ENCODE measurements at places on chromosomes 1 and 21.

DNA sequence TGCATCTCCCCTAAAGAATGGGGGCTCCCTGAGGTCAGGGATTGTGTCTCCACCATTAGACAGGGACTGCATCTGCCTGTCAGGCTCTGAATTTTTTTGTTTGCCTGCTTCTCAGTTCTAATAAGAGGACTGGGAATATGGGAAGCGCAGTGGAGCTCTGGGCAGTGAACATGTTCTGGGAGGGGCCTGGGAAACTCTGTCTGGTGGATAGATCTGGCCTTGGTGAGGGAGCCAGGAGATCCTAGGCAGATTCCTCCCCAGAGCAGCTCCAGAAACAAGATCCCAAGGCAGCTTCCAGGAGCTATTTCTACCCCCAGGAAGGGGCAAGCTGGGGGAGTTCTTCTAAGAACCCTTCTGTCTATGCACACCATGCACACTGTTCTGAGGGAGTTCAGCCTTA lies 12.6 kb upstream of the MYOG start:
- DNase-seq: no peak

- no peak for DNase-seq
Measured at GRCh38 chr1:109404838-109405237, 7.1 kb upstream of the SORT1 start.

- DNase-seq: no peak
Measured at GRCh38 chr21:45012662-45013259, 61.6 kb upstream of the ADARB1 start.

DNA sequence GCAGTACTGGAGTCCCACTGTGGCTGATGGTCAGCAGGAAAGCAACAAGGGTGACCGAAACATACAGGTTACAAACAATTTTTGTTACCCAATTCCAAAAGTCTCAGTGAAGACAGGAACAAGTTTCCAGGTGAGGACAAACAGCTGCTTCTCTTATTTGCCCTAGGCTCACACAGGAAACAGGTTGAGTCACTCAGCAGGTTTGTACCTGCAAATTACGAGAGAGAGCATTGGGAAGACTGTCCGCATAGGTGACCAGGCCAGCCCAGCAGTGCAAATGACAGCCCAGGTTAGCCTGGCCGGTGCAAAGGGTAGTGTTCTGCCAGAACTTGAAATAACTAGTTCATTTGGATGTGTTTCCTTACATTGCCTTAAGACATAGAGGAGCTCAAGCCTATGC lies 40.0 kb upstream of the DSCAM start:
- DNase-seq: no peak

DNA sequence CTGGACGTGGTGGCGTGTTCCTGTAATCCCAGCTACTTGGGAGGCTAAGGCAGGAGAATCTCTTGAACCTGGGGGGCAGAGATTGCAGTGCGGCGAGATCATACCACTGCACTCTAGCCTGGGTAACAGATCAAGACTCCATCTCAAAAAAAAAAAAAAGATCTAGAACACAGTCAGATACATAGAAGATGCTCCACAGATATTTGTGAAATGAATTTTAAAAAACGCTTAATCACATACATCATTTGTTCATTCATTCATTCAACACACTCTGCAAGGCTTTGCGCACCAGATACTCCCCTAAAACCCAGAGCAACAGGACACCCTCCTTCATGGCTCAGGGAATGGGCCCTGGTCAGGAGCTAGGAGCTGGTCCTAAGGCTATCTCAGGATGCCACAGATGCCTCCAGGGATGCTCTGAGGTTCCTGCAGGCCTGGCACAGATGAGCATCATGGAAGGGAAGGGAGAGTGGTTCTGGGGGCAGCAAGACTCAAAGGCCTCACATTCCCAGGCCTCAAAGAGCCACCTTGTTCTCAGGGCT lies 6.4 kb downstream of the HSPG2 start:
- DNase-seq: no peak

DNA sequence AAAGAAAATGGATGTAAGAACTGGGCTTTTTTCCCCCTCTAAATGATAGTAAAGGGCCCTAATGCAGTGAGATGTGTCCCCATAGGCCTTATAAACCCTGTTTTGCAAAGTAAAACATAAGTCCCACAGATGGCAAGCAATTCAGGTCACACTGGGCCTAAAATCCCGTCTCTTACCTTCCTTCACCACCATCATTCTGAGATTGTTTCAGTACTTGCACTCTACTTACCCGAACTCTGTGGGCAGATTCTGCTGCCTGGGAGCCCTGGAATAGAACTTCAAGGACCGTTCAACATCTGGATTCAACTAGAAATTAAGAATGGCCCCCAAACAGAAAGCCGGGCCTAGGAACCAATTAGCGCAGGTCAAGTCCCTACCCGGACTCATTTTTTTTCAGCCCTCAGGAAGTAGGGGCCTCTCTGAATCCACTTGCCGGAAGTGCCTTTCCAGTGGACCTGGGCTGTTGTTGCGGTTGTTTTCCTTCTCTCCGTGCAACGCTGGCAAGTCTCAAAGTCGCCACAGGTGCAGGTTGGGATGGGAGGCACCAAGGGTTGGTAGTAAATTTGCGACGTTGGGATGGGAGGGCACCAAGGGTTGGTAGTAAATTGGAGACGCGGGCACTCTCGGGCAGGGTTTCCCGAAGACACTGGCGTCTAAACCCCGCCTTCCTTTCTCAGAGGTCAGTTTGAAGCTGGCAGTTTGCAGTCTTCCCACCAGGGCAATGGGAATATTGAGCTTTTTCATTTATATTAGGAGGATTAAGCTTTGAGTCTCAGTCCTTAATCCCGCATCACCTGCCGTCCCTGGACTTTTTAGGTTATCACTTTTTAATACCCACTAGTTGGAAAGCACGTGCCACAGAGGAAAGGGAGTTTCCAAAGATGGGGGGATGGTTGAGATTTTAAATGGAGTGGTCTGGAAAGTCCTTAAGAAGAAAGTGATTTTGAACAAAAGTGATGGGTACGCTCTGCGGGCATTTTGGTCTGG lies at the start of gene TMEM69:
Gene TMEM69, plus strand, starts transcription at position 428 of the 987 bp plus-strand sequence. CDS start 2,888 bp downstream, outside the sequence.
- peak; percentile 87 for DNase-seq

DNA sequence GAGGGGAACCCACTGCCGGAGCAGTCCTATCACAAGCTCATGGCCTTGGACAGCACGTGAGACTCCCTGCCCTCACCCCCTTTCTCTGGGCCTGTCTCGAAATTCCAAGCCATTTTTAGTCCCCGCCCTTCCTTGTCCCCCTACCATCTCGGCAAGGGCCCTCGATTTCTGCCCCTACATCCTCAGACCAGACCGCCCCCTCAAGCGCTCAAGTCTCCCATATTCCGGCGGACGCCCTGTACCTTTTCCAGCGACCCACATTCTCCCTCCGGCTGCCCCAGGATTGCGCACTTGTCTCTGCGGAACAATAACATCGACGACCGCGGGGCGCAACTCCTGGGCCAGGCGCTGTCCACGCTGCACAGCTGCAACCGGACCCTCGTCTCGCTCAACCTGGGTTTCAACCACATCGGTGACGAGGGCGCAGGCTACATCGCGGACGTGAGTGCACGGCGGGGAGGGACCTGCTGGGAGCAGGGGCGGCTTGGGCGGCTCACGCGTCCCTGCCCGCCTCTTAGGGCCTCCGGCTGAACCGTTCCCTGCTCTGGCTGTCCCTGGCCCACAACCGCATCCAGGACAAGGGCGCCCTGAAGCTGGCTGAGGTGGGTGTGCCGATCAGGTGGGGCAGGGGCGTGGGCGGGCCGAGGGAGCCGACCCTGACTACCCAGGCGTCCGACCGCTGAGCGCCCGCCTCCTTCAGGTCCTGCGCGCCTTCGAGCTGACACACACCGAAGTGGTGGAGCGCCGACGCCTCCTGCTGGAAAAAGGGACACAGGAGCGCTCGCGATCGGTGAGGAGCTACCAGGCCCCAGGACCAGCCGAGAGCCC lies 7.0 kb downstream of the LRRC71 start:
- peak; percentile 85 for DNase-seq

DNA sequence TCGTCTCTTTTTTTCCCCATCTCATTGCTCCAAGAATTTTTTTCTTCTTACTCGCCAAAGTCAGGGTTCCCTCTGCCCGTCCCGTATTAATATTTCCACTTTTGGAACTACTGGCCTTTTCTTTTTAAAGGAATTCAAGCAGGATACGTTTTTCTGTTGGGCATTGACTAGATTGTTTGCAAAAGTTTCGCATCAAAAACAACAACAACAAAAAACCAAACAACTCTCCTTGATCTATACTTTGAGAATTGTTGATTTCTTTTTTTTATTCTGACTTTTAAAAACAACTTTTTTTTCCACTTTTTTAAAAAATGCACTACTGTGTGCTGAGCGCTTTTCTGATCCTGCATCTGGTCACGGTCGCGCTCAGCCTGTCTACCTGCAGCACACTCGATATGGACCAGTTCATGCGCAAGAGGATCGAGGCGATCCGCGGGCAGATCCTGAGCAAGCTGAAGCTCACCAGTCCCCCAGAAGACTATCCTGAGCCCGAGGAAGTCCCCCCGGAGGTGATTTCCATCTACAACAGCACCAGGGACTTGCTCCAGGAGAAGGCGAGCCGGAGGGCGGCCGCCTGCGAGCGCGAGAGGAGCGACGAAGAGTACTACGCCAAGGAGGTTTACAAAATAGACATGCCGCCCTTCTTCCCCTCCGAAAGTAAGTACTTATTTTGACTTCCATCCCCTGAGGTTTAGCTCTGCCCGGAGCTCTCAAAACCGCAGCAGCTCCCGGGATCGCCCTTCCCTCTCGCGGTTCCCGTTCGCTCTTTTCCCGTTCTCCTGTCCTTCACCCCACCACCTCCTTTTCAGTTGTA lies 1.5 kb downstream of the TGFB2 start:
- DNase-seq: peak; percentile 20

GRCh38 chr1:59434336-59434735 lies 137.4 kb downstream of the FGGY start:
- DNase-seq: peak; percentile 82

GRCh38 chr1:161914595-161914994 lies 109.1 kb downstream of the OLFML2B start:
- no peak for DNase-seq

DNA sequence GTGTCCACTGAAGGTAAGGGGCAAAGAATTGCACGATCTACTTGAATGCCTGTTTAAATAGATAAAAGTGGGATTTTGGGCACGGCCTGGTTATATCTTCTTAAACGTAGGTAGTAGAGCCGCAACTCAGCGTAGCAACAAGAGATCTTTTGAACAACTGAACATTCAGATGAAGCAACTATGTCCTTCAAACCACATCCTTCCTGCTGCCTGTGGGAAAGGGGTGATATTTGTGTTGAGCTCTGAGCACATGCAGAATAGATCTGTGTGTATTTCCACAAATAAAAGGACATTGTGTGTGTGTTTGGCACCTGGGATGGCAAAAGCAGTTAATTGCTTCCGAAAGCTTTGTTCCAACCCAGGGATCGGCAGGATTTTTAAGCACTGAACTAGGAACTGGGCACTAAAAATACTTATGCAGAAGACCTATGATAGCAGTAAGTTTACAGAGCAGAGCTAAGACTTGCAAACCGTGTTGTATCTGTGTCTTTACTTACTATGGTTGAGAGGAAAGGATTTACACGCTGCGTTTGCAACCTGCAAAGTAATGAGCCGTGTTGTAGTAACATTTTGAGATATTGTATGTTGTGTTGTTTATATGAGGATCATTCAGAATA lies 333.4 kb downstream of the CHRM3 start:
- DNase-seq: no peak

DNA sequence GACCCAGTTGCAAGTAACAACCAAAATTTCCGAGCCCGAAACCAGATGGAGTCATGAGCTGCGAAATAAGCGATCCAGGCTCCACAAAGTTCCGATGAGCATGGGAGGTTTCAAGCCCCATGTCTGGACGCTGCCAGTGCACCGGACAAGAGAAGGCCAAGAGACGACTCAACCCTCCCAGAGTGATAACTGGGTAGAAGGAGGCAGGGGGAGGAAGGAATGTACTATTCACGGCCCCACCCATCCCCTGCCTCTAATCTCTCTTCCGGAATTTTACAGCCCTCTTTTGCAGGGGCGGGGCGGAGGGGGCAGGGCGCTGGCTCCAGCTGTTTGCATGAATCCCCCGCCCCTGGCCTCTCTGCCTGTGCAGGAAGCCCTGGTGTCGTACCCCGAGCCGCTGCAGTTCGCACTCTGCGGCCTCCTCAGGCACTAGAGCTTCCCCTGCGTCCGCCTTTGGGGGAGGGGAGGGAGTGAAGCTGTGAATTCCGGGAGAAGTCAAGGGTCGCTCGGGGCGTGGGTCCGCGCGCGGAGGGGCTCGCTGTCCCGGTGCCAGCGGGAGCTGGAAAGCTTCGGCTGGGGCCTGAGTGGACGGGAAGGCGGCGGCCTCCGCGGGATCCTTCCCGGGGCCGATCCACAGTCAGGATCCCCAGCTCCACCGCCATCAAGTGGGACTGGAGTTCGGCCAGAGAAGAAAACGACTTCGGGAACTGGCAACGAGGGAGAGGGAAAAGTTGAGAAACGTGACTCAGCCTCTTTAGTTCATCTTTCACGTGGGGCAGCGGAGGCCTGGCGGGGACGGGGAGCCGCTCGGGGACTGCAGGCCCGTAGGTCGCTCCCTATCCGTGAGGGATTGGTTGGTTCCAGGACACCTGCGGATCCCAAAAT lies 6.3 kb upstream of the PTP4A2 start:
- DNase-seq: peak; percentile 88

DNA sequence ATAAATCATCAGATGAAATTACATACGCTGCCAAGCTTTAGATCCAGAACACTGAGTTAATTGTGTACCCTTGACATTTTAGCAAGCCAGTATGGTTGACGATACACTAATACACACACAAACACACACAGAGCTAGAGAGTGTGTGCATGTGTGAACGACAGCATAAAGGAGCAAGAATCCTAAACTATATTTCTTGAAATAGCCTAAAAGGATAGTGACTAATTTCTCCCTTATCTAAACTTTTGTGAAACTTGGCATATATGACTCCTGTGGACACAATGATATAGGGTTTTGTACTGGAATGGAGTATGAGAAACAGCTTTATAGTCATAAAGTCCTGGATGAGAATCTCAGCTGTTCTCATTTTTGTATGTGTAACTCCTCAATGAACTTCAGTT lies 65.1 kb upstream of the DMRTA2 start:
- DNase-seq: no peak

- DNase-seq: no peak
Measured at GRCh38 chr1:159089184-159089791, 12.7 kb upstream of the AIM2 start.

DNA sequence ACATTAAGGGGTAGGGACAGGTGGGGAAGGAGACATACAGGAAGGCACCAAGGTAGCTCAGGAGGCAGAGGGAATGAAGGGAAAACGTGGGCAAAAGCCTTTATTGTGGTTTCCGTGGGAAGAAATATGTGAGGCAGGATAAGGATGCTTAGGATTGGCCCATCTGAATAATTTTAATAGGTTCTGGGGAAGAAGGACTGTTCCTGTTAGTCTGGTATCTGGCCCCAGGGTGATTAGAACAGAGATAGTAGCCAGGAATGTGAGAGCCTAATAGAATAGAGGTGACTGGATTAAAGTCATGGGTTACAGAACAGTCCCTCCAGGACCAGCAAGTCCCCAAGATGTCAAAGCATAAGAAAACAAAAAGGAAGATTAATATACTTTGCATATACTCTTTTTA lies 545.2 kb upstream of the CAMK1G start:
- DNase-seq: no peak

- DNase-seq: no peak
Measured at GRCh38 chr1:40789661-40790430, 6.3 kb downstream of the KCNQ4 start.

Data from AG08395 (cell line).